Natural killer cell (primary cell): ENCODE measurements at places on chromosomes 6 and 20. TPM values are rescaled to one million over a fixed set of nuclear protein-coding genes. Genes with fewer than 3 reads are reported as not detected.
A peak's percentile ranks its signal among the peaks of the same experiment; 100 is the strongest.

GRCh38 chr6:155154158-155154830 is 109.5 kb upstream of the CLDN20 start:
- no peak for DNase-seq

GRCh38 chr6:121393731-121394505 is 41.5 kb upstream of the GJA1 start:
- DNase-seq: no peak

DNA sequence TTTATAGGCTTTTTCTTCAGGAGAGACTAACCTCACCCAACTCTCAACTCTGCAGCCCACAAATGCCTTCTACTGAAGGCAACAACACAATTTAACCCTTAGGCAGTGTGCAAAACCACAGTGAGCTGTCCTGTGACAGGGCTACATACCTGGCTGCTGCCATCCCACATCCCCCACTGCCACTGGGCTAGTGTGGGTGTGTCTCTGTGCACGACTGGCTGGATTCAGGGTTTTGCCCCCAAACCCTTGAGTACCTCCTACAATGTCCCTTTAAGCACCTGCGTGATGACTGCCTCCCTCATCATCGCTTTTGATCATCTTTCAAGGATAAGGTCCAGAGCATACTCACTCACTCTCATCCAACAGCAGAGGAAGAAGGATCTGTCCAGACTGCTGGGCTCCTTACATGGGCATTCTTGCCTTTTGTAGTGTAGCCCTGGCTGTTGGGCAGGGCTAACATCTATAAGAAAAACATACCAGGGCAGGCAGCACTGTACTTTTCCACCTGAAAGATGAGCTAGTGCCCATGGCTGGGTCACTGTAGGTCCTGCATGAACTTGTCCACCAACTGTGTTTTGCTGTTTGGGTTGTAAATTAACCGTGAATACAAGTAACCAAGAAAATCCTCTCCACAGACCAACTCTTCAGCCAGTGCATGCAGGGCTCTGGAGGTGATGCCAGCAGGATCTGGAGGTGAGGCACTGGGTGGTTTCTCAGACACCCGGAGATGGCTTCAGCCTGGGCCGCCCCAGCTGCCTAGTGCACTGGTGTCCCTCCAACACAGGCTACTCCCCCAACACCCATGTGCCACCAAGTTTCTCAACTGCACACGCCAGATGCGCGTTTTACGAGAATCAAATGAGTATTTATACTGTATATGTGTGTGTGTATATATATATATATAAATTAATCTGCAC is 45.2 kb downstream of the PLCG1 start:
- no peak for DNase-seq

GRCh38 chr6:113969888-113970804 is 802 bp downstream of the HDAC2 start:
- peak; percentile 66 for DNase-seq

Gene MLN
- not detected for total RNA-seq

- DNase-seq: peak; percentile 56
Observed at GRCh38 chr6:53066077-53066417, 843 bp downstream of the FBXO9 start.

DNA sequence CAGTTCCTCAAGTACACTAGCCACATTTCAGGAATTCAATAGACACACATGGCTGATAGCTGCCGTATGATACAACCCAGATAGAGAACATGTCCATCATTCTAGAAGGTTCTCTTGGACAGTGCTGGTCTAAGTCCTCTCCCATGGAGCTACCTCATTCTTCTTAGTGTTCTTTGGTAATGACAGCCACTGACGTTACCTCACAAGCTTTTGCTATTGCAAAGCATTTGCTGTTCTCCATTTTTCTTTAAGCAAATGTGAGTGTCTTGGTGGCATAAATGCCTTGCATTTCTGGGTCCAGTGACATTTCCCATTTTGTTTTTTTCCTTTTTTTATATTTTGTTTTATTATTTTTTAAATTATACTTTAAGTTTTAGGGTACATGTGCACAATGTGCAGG is 8.3 kb upstream of the CEBPB start:
- no peak for DNase-seq

DNA sequence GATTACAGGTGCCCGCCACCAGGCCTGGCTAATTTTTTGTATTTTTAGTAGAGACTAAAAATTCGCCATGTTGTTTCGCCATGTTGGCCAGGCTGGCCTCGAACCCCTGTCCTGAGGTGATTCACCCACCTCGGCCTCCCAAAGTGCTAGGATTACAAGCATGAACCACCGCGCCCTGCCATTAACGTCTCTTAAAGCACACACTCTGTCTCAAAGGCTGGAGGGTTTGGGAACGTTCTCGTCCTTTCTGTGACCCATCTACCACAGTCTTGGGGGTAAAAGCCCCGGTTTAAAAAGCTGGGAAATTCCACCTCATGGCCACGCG is 57.8 kb upstream of the ARID1B start:
- no peak for DNase-seq

DNA sequence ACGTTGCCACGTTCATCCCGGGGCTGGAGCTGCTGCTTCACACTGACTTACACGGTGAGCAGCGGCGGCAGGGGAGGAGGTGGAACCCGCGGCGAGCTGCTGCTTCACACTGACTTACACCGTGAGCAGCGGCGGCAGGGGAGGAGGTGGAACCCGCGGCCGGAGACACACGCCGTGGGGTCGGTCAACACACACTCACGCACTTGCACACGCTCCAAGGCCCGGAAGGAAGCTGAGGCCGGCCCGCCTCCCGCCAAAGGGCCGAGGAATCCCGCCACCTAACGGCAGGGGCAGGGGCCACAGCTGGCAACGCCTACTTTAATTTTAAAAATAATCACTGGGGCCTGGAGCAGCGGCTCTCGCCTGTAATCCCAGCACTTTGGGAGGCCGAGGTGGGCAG is 94.4 kb upstream of the FOXC1 start:
- no peak for DNase-seq

Gene NFKBIE
- total RNA-seq: 56.4 TPM

DNA sequence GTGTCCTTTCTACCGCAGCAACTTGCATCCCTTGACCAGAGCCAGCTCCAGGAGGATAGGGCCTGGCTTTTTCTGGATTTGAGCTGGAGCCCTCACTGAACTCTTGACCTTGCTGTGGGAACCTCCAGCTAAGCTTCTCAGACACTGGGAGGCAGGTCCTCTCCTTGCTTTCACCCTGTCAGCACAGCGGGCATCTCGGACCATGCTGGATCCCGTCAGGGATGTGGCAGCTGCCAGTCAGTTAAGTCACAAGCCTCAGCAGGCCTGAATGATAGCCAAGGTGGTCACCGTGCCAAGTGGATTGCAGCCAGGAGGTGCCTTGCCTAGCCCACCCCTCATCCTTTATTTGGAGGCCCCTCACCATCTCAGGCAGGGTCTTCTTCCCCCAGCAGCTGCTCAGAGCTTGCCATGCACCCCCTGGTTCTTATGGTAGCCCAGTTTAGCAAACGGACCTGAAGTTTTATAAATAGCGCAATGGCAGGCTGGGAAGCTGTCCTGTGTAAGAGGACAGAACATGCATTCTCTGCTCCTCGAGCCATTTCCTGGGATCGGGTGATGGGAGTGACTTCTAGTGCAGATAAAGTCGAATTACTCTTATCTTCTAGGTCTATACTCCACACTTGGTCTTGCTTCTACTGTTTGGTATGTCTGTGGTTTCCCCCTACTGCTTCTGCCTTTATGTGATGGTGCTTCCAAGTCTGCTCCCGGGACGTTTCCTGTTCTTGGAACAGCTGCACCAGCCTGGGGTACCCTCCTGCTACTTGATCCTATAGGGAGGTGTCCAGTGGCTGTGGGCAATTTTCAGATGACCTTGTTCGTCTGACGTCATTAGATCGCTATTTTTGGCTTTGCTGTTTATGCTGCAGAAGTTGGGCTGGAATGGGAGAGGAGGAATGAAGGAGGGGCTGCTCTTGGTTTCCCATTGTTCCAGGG is 7.1 kb upstream of the MYLK2 start:
- no peak for DNase-seq

DNA sequence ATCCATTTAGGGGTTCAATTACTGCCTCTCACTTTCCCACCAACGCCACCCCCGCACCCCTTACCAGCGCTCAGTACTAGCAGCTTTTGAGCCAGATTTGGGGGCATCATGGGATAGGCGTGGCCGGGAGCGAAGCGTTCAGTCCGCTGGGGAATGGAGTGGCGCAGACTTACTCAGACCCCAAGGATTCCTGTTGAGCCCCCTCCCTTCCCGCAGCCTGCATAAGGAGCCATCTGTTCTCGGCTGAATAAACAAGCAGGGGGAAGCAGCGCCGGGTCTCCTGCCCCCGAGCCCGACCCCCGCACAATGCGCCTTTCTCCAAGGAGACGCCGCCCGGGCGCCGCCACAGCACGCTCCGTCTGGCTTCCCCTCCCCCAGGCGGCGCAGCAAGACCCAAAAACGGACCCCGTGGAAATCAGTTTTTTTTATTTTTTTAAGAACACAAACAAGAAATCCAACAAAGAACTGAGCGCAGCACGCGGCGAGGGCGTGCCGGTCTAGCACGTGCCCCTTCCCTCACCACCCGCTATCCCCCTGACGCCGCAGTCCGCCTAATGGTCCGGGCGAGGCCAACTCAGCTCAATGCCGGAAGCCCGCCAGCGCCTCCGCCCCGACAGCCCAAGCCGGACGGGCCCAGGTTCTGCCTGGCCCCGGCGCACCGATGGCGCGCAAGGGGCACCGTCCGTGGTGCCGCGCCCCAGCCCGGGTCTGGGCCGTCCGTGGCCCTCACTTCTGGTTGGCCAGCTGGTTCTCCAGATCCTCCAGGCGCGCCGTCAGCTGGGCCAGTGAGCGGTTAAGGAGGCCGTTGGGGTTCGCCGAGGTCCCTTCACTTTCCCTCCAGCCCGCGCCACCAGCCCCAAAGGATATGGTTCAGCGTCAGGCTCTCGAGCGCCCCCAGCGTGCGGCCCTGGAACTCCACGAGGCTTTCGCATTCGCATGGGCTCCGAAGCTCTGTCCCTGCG is 13.3 kb upstream of the RBPJL start:
- peak; percentile 83 for DNase-seq

GRCh38 chr6:72525821-72526510 is 95.9 kb upstream of the KCNQ5 start:
- DNase-seq: no peak

Gene GPLD1
- total RNA-seq: 0.88 TPM

Gene BPIFA1
- not detected for total RNA-seq

Gene NNAT
- not detected for total RNA-seq

Gene OR2H1
- total RNA-seq: not detected

DNA sequence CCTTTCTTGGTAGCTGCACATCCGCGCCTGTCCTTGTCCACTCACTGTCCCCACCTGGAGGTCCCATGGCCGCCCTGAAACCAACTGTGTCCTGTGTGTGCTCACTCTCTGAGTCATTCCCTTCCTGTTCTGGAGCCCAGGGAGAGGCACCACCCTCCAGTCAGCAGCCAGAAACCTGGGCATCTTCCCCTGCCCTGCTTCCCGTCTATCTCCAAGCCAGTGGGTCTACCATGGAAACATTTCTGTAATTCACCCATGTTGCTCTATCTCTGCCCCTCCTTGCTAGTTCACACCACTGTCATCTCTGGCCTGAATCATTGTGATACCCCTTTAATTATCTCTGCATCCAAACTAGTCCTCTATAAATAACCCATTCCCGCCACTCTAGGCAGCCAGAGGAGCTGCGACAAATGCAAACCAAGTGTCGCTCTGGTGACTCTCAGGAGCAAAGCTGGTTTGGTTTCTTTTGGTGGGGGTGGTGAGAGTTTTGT is 28.8 kb upstream of the SYNJ2 start:
- no peak for DNase-seq

Gene CYP21A2
- total RNA-seq: 0.43 TPM

DNA sequence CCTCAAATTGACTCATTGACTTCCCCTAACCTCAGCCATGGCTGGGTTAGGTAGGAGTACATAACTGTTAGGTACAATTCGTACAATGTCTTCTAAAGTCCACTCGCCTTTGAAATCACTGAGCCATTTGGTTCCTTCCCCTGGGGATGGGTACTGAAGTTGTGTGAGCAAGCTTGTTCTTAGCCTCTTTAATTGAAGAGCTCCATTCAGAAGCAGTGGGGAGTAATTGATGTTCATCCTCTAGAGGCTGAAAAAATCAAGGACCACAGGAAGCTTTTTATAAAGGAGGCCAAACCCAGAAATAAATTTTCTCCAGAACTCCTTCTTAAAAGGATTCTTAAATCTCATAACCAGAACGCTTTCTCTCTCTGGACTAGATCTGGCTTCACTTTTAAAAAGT is 60.6 kb downstream of the ANKS1A start:
- DNase-seq: no peak

DNA sequence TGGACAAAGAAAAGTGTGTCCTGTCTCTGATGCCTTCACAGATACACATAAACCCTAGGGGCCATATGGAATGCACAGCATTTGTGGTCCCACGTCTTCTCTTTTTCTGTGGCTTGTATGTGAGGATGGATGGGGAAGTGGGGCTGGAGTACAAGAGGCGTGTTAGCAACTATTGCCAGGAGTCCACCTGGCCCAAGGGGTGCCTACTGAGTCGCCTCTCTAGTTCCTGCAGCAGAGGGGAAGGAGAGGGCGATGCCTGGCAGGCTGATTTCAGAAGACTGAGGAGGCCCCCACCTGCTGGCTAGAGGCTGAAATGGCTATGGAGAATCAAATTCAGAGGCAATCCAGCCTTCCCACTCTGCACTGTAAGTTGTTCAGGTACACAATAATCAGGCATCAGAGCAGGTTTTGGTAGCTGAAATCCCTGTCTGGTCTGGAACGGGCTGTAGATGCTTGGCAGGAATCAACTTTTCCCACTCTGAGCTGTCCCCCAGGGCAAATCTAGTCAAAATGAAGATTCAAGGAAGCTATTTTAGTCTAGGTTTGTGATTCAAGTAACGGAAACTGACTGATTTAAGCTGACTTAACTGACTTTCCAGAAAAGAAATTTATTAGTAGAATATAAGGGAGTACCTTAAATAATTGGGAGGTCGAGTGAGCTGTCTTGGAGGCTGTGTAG is 14.9 kb upstream of the PPARD start:
- peak; percentile 87 for DNase-seq

DNA sequence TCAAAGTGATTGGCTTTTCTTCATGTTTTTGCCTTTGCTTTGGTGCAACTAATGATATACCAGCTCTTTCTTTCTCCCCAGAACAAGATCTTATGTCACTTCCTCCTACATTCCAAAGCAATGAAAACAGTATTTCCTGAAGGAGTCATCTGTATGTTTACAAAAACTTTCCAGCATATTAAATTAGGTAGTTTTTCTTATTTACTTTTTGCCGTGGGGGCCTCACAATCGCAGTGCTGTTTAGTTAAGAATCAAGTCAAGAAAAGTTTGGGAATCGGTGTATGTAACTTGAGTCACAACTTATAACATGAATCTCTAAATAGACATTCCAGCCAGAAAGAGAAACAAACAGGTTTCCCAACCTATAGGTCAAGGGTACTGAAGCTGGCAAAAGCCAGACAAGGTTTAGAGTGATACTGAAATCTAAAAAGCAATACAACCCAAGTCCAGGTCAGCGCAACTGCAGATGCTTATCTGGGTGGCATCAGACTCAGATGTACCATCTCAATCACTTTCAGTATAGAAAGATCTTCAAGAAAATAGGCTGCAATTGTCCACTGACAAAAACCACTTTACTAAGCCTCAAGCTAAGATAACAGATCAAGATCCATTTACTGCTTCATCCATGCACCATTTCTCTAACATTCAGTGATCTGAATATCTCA is 63.6 kb downstream of the IPCEF1 start:
- no peak for DNase-seq

- DNase-seq: no peak
Observed at GRCh38 chr20:2398449-2398848, 17.7 kb downstream of the TGM6 start.

GRCh38 chr6:7954477-7955200 is 44.1 kb upstream of the TXNDC5 start:
- no peak for DNase-seq
